ENCODE measurements at places on chromosomes 6 and 20.

DNA sequence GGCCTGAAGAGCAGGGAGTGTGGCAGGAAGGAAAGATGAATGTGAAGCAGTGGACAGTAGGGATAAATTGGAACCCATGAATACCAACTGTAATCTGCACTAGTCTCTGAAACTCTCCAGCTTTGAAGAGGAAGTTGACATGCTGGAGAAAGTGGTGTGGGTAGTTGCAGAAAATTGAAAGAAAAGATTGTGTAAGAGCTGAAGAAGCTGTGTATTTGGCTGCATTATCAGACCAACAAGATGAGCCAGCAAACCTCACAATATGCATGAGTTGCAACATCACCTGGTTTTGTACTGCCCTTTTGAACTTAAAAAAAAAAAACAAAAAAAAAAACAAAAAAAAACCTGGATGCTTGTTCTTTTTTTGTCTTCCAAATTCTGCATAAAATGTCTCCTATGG is 921.9 kb upstream of the EYS start:
- no peak for DNase-seq

GRCh38 chr6:136525586-136526195 is 24.5 kb downstream of the MAP7 start:
- DNase-seq: no peak

- no peak for DNase-seq
Observed at GRCh38 chr6:148830614-148831013, 83.8 kb downstream of the UST start.

GRCh38 chr6:49826743-49827406 is 39.5 kb downstream of the CRISP1 start:
- DNase-seq: no peak

Measured in stimulated activated CD4-positive, alpha-beta T cell treated with anti-CD3 and anti-CD28 coated beads, Interleukin-15, amount 100 ng/mL, for 48 hours (primary cell).